Left ventricle myocardium superior (tissue), 1 donor: ENCODE measurements at places on chromosomes 12 and 14. TPM values are rescaled to one million over a fixed set of nuclear protein-coding genes. Genes with fewer than 3 reads are reported as not detected.

The GRIP1 gene
- total RNA-seq, result 7.7 TPM

The MDGA2 gene
- not detected for total RNA-seq

The LTBP2 gene
- total RNA-seq, result 16.0 TPM

The PLEKHD1 gene
- 0.37 TPM for total RNA-seq

The KCNMB4 gene
- total RNA-seq, result 1.9 TPM

The LHX5 gene
- total RNA-seq, result not detected

The TMEM30B gene
- total RNA-seq, result 0.42 TPM

The PAX9 gene
- total RNA-seq, result not detected

The DNAI7 gene
- 0.89 TPM for total RNA-seq

The FAR2 gene
- total RNA-seq, result 3.2 TPM
